Muscle of arm (tissue), 14 donors: ENCODE measurements at places on chromosomes 16 and 17. TPM values are rescaled to one million over a fixed set of nuclear protein-coding genes. Genes with fewer than 3 reads are reported as not detected.

- no peak for DNase-seq
Observed at GRCh38 chr17:42855048-42855596, 4.1 kb downstream of the AOC3 start.

DNA sequence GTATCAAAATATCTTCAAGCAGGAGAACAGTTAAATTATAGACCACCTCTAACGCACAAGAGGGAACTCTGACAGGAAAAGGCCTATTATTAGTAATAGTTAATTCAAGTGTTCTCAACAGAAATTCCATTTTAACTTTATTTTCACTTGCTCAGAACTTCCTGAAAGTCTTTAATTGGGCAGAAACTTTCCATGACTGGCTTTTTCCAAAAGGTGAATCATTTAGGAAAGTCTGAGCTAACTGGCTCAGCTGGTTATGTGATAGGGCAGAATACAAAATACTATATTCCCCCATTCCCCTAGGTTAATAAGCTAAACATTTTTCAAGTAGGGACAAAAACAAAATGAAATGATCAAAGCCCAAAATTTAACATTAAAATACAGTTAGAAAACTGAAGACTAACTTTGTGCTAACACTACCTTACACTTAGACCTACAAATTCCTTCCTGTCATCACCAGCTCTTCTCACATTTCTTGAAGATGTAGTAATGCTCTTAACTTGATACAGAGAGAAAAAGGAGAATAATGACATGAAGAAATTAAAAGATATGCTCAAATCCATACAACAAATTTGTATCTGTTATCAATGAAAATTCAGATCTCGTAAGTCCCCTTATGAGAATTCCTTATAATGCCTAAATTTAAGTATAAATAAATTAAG, 31.0 kb downstream of the CFDP1 start:
- DNase-seq: peak; percentile 62

- DNase-seq: peak; percentile 70
Observed at GRCh38 chr17:1485423-1486376, 6.8 kb downstream of the MYO1C start.

DNA sequence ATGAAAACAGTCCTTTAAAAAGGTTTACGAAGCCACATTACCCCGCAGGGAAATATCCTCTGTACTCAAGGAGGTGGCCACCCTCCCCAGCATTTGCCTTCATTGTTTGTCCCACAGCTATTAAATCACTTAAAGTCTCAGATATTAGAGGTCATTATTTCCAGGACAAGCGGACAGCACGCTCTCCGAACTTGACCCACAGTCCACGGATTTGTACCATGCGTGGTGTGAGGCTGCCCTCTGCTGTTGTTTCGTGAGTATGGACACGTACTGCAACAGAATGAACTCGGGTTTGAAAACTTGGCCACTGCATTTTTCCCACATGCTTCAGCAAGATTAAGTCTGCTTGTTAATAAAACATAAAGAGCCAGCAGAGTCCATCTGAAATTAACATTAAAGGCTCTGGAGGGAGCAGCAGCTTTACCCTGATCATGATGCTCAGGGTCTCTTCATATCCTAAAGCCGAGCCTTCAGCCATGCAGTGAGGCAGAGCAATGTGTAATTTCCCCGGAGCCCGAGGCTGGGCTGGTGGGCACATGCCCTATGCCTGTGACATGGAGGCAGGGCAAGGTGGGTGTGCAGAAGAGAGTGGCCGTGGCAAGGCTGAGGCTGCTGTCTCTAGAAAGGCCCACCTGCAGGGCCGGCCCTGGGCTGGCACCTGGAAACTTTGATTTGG, 19.7 kb downstream of the MEAK7 start:
- DNase-seq: peak; percentile 57

DNA sequence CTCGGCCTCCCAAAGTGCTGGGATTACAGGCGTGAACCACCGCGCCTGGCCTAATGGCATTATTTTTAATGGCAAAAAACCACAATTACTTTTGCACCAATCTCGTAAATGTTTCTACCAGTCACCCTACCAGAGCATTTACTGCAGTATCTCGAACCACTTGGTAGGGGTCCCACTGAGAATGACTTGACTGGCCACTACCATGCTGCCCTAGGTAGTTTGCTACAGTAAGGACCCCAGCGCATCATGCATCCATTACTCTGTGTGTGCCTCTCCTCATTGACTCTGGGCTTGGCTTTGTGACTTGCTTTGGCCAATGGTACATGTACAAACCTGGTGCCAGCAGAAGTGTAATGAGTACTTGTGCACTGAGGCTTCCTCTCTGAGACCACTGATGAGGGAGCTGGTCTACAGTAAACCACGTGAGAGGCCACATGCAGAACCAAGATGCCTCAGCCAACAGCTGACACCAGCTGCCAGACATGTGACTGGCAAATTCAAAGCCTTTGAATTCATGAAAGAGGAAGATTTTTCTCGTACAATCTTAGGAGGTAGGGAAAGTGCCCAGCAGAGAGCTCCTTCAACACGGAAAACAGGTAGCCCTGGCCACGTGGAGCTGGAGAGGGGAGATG, 421.7 kb upstream of the C16orf82 start:
- no peak for DNase-seq

- DNase-seq: no peak
Observed at GRCh38 chr17:44354582-44355561, 8.8 kb downstream of the FAM171A2 start.

The DNAI2 gene
- polyA plus RNA-seq: 0.19 TPM

GRCh38 chr16:66354034-66354909, 12.2 kb upstream of the CDH5 start:
- DNase-seq: no peak

DNA sequence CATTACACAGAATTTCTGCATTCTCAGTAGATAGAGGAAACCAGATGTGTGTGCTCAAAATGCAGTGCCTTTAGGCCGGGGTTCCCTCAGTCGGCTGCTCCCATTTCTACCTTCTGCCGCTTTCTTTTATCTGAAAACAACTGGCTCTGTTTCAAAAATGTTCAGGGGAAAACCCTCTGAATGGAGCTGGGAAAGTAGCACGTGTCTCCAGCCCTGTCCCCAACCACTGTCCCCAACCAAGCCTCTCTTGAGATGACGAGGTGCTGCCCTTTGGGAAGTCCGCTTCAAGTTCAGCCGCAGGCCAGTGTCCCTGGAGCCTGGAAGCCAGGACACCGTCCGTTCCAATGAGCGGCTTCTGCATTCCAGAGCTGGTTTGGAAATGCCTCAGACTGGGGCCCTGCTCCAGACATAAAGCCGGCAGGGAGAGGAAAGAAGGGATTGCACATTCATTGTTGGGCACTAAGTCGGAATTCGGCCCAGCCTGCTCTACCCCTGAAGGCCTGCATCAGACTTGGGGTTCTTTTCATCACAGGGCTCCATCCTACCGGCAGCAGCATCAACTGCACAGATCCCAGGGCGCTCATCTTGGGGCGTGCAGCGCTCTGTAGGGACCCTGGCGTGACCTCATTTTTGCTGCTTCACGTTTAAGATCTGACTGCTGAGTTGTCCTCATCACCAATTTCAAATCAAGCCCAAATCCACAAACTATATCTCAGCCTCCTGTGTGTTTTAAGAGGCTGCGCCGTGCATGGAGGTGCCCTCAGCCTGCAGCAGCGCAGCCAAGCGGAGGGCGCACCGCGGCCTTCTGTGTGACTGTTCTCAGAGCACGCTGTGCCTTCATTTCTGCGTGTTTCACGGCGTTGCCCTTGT, 111.3 kb downstream of the BANP start:
- DNase-seq: peak; percentile 48

DNA sequence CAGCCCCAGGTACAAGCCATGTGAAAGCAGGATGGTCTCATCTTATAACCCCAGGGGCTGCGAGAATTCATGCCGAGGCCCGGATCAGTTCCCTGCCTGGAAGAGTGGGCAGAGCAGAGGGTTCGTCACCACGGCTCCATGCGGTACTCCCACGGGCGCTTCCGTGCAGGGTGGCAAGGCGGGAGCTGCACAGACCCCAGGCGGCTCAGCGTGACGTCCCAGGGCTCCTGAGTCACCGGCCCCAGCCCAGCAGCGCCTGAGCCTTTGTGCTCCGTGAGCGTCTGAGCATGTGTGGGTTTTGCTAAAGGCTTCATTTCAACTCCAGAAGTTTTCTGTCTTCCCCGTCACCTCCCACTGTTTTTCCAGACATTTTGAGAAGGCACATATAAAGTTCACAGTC, 71.2 kb upstream of the CHMP6 start:
- no peak for DNase-seq

The RGS11 gene
- polyA plus RNA-seq: 2.3 TPM

GRCh38 chr16:55056585-55057401, 126.1 kb downstream of the IRX5 start:
- peak; percentile 31 for DNase-seq

The CETP gene
- 5.6 TPM for polyA plus RNA-seq

GRCh38 chr16:47230296-47230695, 86.6 kb upstream of the NETO2 start:
- DNase-seq: no peak

DNA sequence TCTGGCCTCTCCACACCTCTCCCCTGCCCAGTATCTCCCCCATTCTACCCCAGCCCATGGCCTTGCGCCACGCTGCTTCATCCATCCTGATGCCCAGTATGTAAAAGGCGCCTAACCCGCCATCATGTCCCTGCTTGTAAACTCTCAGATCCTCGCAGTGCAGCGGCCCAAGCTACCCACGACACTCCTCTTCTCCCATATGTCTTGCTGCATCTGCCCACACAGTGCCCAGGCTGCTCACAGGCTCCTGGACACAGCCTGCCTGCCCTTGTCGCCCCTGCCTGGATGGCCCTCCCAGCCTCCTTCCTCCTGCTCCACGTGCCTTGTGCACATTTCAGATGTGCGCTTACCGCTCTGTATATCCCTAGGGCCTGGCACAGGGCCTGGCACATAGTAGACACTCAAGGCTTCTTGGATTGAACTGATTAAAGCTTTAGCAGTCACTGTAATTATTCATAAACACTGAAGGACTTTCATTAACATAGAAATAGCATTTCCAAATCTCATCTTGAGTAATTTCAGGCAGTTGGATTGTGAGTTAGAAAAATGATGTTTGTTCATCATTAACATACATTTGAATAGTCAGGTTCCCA, 129.1 kb downstream of the CLEC16A start:
- no peak for DNase-seq

DNA sequence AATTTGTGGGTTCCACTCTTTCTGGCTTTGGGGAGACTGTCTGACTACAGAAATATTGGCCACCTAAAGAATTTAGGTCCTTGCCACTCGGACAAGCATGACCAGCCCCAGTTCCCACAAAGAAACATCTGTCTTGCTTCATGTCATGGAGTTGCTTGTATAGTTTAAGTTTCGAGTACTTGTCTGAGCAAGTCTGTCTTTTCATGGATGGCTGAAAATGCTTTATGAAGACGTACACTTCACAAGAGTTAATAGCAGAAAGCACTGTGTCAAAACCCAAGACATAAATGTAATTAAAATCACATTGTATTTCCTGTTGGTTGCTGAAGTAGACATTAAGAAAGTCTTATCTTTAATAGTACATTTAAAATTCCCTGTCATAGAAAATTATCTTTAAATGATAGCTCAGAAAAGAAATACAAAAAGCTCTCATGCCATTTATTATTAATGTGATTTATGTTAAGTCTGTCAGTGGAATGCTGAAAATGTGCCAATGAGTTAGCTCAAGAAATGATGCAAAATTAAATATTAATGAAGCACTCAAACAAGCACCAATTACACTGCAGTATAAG, 29.8 kb upstream of the XYLT2 start:
- no peak for DNase-seq
